ENCODE measurements at places on chromosomes 3 and 15.

- no peak for DNase-seq
Observed at GRCh38 chr3:194979173-194979572, 291.8 kb downstream of the XXYLT1 start.

GRCh38 chr3:41574900-41575299, 375.6 kb downstream of the CTNNB1 start:
- DNase-seq, result no peak

DNA sequence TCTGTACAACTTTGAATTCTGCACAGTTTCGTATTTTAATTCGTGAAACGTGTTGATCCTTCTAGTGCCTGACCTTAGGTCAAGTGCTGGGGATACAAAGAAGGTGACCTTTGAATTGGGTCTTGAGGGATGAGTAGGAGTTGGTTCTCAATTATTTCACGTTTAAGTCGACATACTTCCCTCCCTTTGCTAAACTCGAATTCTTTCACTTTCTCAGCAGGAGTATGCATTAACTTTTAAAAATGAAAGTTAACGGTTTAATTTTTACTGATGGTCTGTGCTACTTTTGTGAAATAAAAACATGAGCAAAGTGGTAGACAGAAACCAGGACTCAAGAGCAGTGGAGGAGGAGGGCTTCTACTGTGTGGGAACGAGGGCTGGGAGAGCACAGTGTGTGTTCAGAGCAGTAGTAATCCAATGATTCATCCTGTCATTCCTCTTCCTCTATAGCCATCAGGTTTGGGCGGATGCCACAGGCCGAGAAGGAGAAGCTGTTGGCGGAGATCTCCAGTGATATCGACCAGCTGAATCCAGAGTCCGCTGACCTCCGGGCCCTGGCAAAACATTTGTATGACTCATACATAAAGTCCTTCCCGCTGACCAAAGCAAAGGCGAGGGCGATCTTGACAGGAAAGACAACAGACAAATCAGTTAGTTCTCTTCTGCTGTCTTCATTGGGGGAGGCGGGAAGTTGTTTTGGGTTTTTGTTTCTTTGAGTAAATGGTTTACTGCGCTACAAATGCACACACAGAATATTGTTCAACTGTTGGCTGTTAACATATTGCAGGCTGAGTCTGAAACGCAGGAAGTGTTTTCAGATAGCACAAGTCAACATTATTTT, 78.6 kb upstream of the TSEN2 start:
- no peak for DNase-seq

DNA sequence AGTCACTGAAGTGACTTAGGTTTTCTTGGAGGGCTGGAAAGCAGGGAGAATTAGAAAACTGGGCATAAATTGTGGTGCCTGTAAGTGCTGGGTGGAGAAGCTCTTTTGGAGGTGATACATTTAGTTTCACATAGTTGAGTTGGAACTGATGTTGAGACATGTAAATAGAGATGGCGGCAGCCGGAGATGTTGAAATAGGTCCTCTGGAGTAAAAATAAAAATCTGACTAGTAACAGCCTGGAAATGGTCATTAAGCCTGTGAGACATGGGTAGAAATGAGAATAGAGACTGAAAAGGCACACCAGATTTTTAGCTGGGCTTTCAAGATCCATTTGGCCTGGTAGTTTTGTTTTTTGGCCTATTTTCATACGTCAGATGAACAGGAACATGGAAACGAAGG, 2.9 kb upstream of the NIT2 start:
- no peak for DNase-seq

Data from NCI-H1048 (cell line).